Stimulated activated CD8-positive, alpha-beta memory T cell treated with anti-CD3 and anti-CD28 coated beads, Interleukin-4, amount 100 ng/mL, for 48 hours (primary cell): ENCODE measurements at places on chromosomes 1 and 21.

DNA sequence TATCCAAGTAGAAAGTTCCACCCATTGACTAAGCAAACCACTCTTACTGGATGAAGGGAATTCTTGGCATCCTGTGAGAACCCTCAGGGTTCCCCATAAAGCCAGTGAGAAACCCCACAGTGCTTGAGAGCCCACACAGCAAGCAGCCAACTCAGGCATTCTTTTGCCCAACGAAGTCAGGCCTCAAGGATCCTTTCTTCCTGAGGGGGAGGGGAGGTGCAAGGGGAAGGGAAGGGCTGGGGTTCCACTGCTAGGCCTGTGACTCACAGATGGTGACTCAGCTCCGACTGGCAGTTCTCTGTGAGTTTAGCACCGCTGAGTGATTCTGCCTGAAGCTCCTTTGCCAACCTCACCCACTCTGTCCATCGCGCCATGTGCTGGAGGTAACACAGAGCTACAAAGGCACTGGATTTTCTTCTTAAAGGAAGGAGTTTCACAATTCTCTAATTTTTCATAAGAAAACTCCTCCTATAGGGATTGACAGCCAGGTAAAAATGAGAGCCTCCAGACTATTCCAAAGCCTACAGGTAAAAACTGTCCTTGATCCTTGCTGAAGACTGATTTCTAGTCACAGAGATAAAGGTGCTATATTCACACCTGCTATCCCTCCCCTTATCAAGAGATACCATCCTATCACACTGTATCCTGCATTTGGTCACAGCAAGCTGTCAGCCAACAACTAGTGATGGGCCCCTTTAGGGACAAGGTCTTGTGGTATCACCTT, 4.8 kb downstream of the ENO1 start:
- DNase-seq: peak; percentile 88

GRCh38 chr1:168441745-168442144, 102.1 kb downstream of the XCL2 start:
- DNase-seq: no peak

DNA sequence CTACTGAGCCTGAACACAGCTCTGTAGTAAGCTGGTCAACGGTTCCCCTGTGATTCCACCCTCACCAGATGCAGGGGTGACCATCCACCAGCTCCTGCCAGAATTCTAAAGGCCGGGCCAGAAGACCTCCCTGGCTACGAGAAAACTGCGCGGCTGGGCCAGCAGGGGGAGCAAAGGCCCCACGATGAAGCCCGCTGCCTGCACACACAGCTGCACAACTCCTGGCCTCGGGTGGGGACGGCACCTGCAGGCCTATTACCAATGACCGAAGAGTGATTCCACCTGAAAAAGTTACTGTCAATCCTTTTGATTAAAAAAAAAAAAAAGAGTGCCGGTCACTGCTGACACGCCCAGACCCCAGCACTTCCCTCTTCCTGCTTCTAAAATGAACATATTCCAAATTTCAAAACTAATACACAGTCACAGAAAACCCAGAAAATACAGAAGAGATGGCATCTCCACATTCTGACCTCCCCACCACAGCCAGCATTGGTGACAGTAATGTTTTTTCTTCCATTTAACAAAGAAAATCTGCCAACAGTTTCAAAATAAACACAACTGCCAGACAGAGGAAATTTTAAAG, 49.8 kb upstream of the RIPK4 start:
- DNase-seq: peak; percentile 72

GRCh38 chr21:28227881-28228635, 764.6 kb downstream of the LTN1 start:
- DNase-seq: no peak

GRCh38 chr21:41209016-41209619, 41.2 kb downstream of the BACE2 start:
- no peak for DNase-seq

DNA sequence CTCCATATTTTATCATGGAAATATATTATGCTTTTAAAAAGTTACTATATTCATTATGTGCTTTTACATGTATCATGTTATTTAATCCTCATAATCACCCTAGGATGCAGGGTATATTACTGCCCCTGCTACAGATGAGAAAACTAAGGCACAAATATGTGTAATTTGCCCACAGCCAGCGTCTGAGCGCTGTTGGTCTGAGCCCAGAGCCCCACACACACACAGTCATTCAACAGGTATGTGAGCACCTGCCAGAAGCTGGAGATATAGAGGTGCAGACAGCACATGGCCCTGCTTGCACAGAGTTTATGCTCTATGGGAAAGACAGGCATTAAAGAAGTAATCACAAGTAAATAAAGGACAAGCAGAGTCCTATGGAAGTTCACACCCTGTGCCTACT, 49.8 kb upstream of the SEC16B start:
- DNase-seq: no peak

DNA sequence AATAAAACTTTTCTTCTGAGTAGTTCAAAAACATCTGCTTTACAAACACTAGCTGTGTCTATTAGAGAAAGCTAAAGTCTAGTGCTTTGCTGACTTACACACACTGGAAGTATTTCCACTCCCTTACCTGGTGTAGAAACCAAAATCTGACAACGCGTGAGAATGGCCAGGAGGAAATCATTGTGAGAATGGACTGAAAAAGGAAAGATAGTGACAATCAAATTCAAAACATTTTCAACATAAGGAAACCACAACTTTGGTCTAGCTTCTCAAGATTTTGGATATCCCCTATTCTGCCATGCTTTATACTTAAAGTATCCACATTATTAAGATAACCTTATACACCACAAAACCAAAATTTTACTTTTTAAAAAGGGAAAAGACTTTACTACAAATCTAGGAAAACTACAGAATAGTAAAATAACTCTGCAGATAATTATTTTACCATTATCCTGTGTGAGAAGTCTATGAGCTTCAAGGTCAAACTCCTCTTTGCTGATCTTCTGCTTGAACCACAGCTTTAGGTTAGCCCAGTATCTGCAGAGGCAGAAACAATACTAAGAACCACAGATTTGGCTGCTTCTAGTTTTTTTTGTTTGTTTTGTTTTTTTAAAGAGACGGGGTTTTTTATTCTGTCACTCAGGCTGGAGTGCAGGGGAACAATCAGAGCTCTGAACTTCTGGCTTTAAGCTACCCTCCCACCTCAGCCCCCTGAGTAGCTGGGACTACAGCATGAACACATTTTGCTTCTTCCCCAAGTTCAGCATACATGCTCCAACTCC, 6.6 kb downstream of the TADA1 start:
- DNase-seq: no peak

DNA sequence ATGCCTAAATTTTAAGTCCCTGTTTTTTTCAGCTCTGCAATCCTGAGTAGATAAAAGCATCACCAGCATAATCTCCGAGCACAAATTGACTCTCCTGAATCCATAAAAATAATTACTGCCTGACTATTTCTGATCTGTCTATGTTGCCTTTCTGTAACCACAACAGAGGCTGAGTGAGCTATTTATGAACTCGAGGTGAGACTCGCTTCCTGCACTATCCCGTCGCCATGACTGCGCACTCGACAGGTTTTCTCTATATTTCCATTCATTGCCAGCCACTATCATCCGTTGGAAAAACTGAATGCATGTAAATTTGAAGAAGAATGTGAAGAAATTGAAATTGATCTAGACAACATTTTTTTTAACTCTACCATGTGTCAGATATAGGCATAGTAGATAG, 897.2 kb downstream of the ADGRL2 start:
- DNase-seq: no peak

DNA sequence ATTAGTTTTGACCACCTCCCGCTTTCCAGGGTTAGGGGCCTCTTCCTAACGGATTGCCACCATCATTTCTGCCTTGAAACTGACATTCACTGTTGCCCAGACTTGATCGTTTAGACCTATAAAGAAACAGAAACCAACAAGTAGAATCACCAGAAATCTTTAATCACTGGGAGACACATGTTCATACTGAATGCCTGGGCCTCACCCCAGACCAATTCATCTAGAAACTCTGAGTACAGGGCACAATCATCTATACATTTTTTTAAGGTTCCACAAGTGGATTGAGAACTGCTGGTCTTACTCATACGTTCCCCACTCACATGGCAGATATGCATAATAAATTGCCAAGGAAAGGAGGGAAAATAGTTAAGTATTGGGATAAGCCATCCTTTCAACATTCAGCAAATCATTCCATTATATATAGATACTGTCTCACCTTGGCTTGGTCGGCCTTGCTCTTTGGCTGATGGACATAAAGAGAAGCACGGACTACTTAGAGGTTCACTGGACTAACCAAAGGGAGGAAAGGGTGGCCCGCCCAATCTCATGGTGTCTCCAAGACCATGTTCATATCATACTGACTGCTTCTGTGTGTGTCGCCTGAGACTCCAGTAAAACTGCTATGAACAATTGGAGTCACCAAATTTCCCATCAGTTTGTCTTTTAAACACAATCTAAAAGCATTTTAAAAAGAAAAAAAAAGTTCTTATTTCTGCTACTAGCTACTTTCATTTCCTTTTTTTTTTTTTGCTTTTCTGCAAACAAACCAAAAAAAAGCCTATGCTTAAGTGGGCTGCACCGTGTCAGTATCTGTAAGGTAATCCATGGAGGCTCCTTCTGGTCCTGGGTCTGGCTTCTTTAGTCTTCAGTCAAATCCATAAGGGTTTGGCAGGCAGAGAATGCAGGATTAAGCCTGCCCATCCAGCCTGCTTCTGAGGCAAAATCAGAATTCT, 9.4 kb upstream of the TARBP1 start:
- DNase-seq: peak; percentile 53

GRCh38 chr21:36338975-36339374, 19.0 kb downstream of the MORC3 start:
- no peak for DNase-seq

- no peak for DNase-seq
Measured at GRCh38 chr1:222994511-222995235, 148.4 kb downstream of the TLR5 start.

DNA sequence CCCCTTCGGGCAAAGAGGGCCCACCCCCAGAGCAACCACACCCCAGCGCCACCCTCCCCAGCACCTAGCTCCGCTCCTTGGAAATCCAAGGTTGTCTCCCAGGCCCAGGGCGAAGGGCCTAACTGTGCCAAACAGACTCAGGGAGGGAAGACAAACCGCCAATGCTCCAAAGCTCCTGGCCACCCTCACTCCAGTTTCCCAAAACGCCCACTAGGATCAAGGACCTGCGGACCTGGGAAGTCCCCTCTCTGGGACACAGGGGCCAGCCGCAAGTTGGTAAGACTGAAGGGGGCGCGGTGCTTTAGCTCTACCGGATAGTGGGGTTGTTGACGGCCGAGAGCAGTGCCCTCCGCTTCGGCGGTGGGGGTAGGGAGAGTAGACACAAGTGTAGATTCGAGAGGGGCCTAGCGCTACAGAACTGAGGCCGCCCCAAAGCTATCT, 581 bp downstream of the IRF6 start:
- DNase-seq: no peak
